DMS79 (cell line): ENCODE measurements at places on chromosomes 4 and X.

- no peak for DNase-seq
Measured at GRCh38 chr4:98170035-98170434, 26.8 kb upstream of the STPG2 start.

- DNase-seq, result no peak
Measured at GRCh38 chr4:166043801-166044200, 170.8 kb downstream of the TLL1 start.

GRCh38 chrX:47707031-47707780 lies 48.2 kb upstream of the UXT start:
- DNase-seq, result no peak

DNA sequence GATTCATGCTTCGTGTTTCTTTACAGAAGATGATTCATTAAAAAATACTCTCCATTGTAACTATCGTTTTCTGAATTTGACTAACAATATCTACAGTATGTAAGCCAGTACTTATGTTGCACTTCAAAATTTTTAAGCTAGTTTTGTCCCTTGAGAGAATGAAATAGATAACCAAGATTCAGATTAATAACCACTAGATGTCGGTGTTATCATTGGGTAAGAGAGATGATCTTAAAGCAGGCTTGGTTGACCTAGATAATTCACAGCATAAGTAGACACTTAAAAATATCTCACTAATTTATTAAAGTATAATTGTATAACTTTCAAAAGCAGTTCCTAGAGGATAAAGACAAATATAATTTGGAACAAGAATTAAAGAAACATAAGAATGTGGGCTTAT lies 430.9 kb downstream of the C4orf33 start:
- DNase-seq, result no peak

- DNase-seq, result no peak
Measured at GRCh38 chrX:108701633-108702032, 34.7 kb downstream of the IRS4 start.

- no peak for DNase-seq
Measured at GRCh38 chr4:1012034-1012739, 761 bp downstream of the FGFRL1 start.

DNA sequence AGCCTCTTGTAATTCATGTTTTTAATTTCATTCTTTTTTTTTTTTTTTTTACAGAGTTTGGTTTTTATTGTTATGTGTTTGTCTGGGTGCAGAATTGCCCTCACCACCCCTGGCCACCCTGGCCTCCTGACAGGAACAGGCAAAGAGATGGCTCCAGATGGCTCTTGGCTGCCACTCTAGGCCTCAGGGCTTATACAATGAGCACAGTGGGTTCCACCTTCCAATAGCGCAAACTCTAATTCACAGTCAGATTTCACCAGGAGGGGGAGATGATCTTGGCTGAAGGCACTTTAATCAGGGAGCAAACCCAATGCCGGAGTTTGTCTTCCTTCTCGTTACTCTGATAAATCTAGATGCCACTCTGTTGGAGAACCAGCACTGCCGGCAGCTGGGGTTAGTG lies 24.8 kb downstream of the CPE start:
- DNase-seq, result no peak

DNA sequence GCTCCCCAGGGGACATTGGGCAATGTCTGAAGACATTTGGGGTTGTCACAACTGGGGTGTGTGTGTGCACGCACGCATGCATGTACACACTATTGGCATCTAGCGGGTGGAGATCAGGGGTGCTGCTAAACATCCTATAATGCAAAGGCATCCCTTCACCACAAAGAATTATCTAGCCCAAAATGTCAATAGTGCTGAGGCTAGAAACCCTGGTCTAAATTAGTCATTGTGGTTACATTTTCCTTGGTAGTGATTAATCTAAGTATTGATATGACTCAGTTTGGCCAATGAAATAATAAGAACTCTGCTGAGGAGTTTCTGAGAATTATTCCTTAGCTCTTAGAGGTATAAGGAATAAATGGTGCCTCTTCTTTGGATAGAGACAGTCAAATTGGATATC lies 200.2 kb downstream of the CLCN4 start:
- no peak for DNase-seq

DNA sequence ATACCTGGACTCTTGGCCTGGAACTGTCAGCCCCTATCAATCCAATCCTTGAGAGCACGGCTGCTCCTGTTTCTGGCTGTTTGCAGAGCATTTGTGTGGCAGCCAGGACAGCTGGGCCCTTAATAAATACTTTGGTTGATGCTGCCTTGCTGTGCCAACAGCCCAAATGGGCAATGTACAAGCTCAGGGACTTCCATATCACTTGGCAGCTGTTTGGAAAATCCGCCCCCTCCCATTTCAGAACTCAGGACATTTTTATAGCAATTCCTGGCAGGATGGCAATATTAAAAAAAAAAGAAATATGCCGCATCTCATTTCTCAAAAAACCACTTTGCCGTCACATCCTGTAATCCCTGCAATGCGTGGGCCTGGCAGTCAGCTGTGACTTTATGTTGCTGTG lies 218.9 kb downstream of the HS3ST1 start:
- DNase-seq, result no peak

GRCh38 chr4:101357751-101358150 lies 10.4 kb upstream of the PPP3CA start:
- DNase-seq, result no peak

- DNase-seq, result no peak
Measured at GRCh38 chr4:152929888-152930287, 6.2 kb upstream of the FHDC1 start.

GRCh38 chrX:9298221-9298620 lies 166.6 kb upstream of the TBL1X start:
- DNase-seq, result no peak

DNA sequence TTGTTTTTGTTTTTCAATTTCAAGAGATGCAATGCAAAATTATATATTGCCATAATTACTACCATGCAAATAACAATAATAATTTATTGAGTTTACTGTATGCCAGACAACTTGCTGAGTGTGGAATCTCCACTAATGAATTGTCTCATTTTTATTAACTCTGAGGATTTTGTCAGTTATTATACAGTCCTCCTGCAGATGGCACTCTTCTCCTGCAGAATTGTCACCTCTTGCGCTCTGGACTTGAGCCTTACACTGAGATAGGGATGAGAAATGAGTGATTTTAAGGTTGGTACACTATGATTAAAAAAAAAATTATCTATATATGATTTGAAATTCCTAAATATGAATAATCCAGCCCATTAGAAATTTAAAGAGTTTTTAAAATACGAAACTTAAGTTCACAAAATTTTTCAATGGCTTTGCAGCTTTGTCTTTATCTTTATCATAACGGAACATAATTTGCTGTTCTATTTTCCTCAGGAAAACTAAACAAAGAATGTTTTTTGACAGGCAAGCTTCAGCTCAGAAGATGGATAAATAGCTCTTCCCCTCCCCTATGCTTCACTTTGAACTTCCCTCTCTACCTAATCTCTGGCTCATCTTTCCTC lies 12.7 kb upstream of the PAQR3 start:
- DNase-seq, result no peak

GRCh38 chrX:135951291-135951690 lies 22.5 kb downstream of the MMGT1 start:
- no peak for DNase-seq

DNA sequence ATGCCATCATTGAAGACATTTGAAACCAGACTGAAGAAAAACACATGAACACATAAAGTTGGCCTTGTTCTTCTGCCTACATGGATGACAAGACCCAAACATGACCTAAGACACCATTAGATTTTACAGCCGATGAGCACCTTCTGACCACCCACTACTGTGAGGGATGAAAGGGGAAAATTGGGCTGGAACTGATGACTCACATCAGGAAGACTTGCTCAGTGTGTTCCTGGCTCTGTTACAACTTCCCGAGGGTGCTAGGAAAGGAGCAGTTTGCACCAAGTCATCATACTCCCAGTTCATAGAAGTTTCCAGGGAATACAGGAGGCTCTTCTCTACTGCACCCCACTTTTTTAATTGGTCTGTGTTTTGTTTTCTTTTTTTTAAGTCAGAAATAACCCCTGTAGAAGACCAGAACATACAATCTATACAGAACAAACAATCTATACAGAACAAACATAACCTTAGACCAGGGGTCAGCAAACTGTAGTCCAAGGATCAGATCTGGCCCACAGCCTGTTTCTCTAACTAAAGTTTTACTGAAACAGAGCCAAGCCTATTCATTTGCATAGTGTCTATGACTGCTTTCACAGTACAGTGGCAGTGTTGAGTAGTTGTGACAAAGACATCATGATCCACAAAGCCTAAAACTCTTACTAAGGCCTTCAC lies 25.3 kb downstream of the BTC start:
- no peak for DNase-seq

DNA sequence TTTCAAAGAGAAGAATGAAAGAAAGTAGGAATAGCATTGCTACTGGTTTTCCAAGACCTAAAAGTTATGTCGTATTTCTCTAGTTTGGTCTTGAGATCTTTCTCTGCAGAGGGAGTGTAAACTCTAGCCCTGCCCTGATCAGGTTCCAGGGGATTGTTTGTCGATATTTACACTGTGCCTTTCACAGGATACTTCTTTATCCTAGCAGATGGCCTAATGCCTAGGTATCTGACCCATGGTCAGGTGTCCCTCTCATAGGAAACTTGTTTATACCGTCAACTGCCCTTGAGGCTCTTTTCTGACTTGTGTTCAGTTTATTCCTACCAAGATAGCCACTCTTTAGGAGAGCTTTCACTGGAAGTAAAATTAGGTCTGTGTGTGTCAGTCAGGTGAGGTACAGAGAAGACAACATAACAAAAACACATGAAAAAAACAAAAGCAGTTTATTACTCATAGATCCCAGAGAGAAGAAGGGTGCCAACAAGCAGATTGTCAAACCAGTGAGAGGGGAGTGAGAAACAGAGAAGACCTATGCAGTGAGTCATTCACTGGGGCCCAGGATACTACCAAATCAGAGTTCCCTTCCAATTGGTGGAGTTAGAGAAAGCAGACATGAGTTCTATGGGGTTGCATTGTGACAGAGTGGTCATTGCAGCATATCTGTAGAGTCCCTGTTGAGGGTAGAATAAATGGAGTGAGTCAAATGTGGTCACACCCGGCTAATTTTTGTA lies 40.6 kb upstream of the THOC2 start:
- DNase-seq, result no peak

GRCh38 chr4:176778063-176778462 lies 14.7 kb downstream of the VEGFC start:
- DNase-seq, result no peak

DNA sequence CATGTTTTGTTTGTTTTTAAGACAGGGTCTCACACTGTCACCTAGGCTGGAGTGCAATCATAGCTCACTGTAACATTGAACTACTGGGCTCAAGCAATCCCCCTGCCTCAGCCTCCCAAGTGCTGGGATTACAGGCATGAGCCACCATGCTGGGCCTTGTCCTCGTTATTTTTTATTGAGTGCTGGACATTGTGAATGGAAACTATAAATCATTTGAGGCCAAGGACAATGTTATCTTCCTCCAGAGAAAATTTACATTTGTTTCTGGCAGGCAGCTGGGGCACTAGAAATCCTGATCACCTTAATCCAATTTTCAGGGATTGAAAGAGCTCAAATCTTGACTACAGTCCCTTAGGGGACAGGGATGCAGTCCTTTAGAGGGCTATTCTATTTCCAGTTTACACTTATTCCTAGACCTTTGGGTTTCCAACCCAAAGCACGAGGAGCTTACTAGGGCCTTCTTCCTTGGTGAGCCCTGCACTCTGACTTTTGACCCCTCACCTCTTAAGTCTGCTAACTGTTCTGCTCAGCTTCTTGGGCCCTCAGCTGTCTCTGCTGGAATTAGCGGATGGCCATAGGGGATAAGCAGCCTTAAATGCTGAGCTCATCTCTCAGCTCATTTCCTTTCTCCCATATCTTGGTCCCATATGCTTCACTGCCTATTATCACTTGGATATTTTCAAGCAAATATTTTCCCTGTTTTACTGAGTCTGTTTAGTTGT lies 23.0 kb upstream of the PDZD4 start:
- no peak for DNase-seq

DNA sequence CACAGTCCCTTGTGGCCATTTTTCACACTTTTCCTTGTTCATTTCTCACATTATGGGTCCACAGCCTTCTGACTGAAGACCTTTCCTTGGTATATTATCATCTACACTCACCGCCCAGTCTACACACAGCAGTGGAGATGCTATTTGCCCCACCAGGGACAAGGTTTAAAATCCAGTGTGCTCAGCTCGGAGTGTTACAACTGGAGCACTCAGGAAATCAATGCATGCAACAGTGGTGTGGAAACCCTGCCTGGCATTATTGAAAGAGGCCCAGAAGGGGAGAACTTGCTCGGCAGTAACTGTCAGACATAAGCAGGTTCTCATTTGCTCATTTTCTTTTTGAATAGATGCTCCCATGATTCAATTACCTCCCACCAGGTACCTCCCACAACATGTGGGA lies 340.9 kb downstream of the DHRSX start:
- DNase-seq, result no peak

GRCh38 chr4:2940267-2941137 lies 22.7 kb downstream of the NOP14 start:
- no peak for DNase-seq

DNA sequence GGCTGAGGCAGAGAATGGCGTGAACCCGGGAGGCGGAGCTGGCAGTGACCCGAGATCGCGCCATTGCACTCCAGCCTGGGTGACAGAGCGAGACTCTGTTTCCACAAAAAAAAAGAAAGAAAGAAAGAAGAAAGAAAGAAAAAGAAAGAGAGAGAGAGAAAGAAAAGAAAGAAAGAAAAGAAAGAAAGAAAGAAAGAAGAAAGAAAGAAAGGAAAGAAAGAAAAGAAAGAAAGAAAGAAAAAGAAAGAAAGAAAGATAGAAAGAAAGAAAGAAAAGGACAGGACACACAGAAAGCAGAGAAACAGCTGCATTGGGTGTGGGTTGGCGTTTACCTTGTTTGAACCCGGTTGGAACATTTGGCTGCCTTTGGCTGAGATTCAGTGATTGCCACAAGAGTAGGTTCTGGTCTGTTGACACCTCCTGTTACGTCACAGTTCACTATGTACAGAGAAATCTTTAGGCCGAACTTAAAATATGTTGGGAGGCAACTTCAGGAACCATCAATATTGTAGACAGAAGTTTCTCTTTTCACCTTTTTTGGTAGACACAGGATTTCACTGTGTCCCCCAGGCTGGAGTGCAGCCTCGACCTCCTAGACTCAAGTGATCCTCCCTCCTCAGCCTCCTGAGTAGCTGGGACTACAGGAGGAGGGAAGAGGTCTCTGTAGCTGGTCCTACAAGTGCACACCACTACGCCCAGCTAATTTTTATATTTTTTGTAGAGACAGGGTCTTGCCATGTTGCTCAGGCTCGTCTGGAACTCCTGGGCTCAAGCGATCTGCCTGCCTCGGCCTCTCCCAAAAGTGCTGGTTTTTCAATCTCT lies 16.3 kb upstream of the PLCXD1 start:
- no peak for DNase-seq
